Common myeloid progenitor, CD34-positive (primary cell): ENCODE measurements at places on chromosomes 2 and 18.

GRCh38 chr2:109523121-109523520 is 90.6 kb downstream of the SEPTIN10 start:
- DNase-seq, result no peak

DNA sequence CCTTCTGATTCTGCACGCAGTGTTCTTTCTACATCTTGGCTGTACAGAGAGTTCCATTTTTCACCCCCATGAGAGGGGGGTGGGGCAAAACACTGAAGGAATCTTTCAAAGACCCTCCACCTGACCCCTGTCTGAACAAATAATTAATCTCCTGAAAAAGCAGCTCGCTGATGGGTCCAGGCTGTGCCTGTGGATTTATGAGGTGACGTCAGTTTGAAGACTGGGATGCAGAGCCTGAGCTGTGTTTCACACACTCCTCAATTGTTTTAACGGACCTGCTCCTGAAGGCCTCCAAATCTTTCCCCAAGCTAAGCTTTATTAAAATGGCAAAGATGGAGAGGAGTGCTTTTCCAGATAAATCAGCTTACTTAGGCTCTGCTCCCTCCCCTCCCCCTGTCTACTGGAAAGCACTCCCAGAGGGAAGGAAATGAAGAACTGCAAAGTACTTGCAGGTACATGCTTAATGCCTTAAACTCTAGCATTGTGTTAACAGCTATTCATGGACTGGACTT is 390.2 kb upstream of the TNP1 start:
- no peak for DNase-seq

DNA sequence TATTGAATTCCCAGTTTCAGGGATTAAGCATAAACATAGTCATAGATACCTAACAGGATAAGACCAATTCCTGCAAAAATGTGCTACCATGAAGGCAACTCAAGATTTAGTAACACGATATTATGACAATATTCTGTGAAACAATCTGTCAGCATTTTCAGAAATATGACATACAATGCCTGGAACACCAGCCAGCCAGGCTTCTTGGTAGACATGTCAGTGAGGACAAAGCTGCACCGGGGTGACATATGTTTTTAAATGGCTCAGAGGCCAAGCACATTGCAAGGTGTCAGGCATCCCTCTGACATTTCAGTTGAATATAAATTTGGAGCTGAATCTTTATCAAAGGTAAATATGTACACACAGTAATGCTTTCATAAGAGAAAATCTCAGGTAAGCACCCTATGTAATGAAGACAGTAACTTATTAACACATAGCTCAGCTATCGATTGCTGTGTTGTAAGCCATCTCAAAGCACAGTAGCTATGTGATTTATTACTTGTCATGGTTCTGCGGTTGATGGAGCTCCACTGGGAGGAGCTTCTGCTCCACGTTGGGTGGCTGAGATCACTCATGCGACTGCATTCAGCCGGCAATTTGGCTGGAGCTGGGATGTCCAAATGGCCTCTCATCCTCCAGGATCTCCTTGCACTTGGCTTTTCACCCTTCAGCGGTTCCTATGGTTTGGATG is 31.9 kb upstream of the EML6 start:
- DNase-seq, result peak; percentile 63

DNA sequence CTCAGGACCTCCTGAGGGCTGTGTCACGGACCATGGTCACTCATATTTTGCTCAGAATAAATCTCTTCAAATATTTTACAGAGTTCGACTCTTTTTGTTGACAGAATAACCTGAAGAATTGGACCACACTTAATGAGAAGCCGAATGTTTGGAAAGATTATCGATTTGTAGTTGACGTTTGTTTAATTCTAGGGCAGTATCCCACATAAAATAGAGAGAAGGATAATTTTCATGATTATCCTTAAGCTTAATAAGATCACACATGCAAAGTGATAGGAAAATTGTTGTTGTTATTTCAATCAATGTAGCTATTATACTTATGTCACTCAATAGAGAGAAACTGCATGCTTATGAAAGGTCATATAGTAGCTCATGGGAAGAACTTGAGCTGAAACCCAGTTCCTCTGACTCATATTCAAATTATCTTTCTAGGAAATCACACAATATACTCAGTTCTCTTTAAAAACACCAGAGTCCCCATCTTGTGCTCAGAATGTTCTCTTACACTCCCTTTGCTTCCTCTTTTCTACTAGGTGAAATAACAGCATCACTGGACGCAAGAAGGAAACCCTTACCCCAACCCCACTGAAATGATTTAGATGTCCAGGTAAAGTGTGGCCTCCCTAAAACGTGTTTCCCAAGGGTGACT is 982.1 kb downstream of the TSN start:
- peak; percentile 75 for DNase-seq

DNA sequence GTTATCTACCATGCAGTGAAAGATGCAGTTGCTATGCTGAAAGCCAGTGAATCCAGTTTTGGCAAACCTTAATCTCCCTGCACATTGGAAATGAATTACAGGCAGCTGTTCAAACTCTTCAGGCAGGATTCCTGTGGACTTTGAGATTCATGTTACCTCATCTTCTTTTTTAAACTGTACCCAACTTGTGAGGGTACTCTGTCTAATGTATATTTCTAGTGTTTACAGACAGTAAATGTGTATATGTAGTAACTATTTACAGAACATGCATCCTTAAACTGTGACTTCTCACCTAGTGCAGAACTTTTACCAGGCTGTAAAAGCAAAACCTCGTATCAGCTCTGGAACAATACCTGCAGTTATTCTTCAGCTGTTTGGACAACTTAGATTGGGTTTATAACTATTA is 50.9 kb downstream of the KDM3A start:
- DNase-seq, result no peak

DNA sequence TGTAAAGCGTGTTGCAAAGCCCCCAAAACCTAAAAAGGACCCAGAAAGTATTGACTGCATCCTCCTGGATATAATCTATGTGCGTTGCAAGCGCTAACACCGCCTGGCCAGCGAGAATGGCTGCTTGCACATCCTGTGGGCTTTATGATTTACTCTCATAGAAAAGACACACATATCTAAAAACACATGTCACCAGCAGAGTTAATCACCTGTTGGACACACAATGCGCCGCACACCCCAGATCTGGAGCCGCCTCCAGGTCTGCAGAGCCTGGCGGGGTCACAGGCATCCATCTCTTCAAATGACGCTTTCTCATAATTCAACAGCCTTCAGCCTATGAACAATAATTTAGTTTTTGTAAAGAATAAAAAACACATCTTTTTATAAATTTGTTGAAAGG is 186.5 kb downstream of the RTP5 start:
- DNase-seq, result no peak

DNA sequence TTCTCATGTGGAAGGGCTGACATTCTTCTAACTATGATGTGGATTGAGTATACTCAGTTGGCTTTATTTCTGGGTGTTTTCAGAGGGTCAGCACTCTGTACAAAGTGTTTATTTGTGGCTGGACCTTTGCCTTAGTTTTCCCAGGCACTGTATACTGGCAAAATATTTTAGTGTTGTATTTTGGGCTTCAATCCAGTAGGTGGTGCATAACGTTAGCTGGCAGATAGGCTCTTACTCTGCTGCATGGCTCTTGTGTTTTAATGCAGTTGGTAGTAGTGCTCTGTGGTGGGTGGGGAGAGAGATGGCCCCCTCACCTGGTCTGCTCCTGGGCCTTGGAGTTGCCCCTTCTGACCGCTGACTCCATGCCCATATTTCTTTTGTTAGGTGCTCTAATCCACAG is 75.6 kb upstream of the REG3A start:
- peak; percentile 10 for DNase-seq

DNA sequence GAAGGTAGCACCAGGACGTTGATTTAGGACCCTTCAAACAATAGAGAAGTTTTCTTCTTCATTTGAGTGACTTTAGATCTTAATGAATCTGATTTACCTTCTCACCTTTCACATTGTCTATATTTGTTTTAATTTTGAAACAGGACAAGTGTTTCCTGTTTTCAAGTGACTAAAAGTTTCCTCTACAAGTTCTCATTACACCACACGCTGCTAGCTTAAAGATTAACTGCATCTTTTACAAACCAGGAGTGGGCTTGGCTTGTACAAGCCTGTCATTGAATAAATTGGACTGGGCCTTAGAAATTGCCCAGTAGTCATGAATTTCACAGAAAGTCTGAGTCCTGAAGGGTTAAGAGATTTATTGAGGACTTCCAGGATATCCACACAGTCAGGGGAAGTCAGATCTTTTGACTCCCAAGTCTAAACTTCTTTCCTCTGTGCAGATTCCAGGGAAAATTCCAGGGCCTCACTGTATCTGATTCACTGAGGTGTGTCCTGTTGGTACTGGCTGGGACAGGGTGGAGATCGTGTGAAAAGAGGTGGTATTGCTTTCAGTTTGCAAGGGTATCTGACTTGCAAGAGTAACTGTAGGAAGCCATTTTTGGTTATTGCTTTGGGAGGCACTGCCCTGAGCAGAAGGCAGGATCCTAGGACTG is 3.4 kb downstream of the SGPP2 start:
- peak; percentile 31 for DNase-seq

GRCh38 chr2:85188852-85189251 is 55.7 kb downstream of the TCF7L1 start:
- no peak for DNase-seq

DNA sequence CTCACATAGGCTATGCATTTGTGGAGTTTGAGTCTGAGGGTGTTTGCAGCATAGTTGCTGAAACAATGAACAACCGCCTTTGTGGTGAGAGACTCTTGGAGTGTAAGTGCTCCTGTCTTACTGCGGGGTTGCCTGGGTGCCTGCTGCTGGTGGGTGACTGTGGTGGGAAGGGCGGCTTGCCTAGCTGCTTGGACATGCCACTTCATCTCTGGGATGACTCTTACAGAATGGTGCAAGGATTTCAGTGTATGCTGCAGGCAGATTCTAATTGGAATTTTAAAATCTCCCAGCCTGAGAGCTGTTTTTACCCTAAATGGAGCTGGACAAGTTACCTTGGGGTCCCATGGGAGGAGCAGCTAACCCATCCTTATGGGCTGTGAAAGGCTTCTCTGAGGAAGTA is 50.1 kb downstream of the CYP27C1 start:
- DNase-seq, result no peak

- no peak for DNase-seq
Measured at GRCh38 chr2:235770909-235771820, 277.3 kb downstream of the AGAP1 start.

GRCh38 chr2:101745711-101746694 is 48.5 kb downstream of the MAP4K4 start:
- DNase-seq, result no peak

DNA sequence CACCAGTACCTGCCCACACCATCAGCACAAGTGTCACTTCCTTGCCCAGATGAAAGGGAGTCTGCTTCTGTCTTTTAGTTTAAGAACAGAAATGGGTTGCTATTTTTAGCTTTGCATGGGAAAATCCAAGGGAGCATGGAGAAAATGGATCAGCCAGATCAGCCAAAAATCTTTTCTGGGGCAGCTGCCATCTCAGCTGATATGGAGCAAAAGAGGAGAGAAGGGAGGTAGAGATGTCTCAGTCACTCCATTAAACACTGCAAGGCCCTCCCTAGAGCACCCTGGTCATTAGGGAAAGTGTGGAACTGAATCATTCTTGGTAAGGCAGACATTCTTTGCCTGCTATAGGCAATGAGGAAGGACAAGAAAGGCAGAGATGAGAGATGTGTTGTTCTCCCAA is 79.9 kb downstream of the CTAGE1 start:
- no peak for DNase-seq

DNA sequence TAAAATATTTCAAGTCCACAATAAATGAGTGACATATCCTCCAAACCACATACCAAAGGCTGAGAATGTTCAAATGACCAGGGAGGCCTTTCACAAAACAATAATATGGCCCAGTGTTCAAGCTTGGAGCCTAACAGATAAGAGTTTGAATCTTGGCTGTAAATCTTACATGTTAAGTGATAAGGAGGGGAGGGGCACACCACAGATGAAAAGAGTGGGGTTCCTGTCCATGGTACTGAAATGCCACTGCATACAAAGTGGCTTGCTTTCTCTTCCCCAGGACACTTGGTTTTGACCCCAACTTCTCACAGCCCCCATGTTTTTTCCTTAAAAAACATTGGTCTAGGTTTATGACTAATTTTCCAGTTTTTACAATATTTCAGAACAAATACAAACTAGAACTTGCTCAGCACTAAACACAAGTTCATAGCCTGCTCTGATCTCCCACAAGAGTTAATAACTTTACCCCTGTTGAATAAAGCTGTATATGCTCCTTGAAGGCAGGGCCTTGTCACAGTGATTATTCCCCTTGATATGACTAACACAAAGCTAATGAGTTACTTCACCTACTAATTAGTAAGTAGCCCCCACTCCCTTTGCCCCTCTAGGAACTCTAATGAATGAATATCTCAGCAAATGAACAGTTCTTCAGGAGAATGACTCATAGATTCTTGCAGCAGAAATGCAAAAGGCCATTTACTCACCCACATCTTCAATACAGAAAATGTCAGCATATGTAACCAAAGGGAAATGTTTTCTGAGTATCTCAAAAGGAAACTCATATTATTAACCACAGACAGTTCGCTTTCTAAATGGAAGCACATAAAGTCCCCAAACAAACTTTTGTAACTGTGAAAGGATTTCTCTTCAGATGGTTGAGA is 142.2 kb downstream of the SATB2 start:
- DNase-seq, result no peak

GRCh38 chr18:11523804-11524203 is 85.6 kb upstream of the SLC35G4 start:
- DNase-seq, result no peak

- no peak for DNase-seq
Measured at GRCh38 chr2:40160751-40161218, 291.1 kb downstream of the SLC8A1 start.

DNA sequence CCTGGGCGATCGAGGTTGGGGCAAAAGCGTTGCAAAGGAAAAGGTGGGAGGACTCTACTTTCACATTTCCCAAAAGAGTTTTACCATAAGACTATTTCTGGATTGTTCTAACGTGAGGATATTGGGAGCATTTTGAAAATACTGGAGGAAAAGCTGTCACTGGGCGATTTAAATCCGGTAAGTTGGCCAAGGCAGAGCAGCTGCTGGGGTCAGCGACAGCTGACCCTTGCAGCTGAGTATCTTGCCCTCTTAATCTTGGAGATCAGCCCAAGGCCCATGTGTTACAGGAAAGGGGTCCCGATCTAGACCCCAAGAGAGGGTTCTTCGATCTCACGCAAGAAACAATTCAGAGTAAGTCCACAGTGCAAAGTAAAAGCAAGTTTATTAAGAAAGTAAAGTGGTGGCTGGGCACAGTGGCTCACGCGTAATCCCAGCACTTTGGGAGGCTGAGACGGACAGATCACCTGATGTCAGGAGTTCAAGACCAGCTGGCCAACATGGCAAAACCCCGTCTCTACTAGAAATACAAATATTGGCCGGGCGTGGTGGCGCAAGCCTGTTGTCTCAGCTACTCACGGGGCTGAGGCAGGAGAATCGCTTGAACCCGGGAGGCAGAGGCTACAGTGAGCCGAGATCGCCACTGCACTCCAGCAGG is 964 bp upstream of the ST3GAL5 start:
- no peak for DNase-seq

GRCh38 chr2:166067229-166067628 is 60.6 kb downstream of the SCN1A start:
- no peak for DNase-seq

GRCh38 chr2:24048769-24049484 is 614 bp upstream of the FKBP1B start:
- peak; percentile 25 for DNase-seq

- peak; percentile 24 for DNase-seq
Measured at GRCh38 chr18:57748770-57749603, 54.1 kb downstream of the ATP8B1 start.

- DNase-seq, result peak; percentile 95
Measured at GRCh38 chr18:45686891-45687611, 36.9 kb upstream of the SLC14A1 start.
